ENCODE measurements at places on chromosomes 7 and 10.
A peak's percentile ranks its signal among the peaks of the same experiment; 100 is the strongest.

DNA sequence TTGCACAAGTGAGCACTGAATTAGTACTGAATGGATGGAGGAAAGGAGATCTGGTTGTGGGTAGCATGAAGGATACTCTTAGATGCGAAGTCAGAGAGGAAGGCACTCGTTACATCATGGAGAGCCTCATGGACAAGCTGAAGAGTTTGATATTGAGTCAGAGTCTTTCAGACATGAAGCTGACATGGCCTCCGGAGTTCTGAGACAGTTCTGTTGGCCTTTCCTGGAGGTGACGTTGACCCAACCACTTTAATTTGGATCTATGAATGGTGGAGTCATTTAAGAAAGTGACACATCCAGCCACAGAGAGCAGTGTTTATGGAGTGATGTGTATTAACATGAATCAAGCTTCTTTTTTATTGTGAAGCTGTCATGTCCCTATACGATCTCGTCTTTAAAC is 286.3 kb upstream of the CDC14C start:
- no peak for DNase-seq

DNA sequence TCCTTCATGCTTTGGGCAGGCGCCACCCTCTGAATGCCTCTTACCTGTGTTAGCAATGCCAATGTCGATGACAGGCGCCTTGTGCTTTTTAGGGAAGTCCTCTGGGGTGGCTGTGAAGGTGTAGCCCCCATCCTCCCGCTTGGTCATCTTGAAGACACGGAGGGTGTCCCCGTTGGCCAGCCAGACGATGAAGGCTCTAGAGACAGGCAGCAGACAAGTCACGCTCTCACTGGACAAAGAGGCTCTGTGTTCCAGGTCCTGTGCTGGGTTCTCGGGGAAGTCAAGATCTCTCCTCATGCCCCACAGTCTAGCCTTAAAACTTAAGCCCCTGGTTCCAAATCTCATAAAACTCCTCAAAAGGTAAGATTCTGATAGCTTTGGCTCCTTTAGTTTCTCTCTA is 5.1 kb downstream of the TBL2 start:
- no peak for DNase-seq

- DNase-seq = no peak
Observed at GRCh38 chr7:132239422-132239994, 336.8 kb downstream of the PLXNA4 start.

DNA sequence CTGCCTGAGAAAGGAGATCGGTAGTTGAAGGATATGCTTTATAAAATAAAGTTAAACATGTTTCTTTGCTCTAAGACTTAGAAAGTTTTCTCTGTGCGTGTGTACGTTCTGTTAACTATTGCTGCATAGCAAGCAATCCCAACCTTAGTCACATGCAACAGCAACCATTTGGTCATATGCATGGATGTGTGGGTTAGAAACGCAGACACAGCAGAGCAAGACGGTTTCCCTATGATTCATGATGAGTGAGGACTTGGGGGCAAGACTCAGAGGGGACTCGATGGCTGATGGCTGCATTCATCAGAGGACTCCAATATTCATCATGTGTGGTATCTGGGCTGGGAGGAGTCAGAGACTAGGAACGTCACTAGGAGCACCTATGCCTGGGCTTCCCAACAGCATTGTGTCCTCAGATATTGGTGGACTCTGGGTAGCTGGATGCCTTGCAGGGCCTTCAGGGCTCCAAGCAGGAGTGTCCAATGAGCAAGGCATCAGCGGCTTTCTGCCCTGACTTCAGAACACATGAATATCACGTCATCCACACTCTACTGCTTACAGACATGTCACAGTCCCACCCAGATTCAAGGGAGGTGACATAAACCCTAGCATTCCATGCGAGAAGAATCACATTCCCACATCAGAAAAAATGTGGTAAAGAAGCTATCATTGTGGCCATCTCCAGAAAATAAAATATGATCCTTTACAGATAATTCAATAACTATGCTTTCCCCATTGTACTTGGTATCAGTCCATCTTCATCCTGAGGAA is 731.2 kb downstream of the TNS3 start:
- peak; percentile 77 for DNase-seq

DNA sequence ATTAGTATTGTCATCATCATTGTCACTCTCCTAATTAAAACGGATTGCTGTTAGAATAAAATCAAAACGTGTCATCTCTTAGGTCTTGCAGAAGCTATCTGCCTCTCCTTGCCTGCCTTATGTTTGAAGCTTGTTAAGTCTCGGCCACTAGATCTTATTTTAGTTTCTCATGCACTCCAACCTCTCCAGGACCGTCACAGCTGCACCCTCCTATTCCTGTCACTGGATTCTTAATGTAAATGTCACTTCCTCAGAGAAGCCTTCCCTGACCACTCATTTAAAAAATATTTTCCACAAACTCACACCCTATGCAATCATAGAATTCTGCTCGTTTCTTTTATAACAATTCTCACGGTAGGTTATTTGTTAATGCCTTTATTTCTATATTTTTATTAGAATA is 103.9 kb upstream of the DKK1 start:
- no peak for DNase-seq

GRCh38 chr10:33657154-33657908 is 322.9 kb upstream of the NRP1 start:
- peak; percentile 75 for DNase-seq

DNA sequence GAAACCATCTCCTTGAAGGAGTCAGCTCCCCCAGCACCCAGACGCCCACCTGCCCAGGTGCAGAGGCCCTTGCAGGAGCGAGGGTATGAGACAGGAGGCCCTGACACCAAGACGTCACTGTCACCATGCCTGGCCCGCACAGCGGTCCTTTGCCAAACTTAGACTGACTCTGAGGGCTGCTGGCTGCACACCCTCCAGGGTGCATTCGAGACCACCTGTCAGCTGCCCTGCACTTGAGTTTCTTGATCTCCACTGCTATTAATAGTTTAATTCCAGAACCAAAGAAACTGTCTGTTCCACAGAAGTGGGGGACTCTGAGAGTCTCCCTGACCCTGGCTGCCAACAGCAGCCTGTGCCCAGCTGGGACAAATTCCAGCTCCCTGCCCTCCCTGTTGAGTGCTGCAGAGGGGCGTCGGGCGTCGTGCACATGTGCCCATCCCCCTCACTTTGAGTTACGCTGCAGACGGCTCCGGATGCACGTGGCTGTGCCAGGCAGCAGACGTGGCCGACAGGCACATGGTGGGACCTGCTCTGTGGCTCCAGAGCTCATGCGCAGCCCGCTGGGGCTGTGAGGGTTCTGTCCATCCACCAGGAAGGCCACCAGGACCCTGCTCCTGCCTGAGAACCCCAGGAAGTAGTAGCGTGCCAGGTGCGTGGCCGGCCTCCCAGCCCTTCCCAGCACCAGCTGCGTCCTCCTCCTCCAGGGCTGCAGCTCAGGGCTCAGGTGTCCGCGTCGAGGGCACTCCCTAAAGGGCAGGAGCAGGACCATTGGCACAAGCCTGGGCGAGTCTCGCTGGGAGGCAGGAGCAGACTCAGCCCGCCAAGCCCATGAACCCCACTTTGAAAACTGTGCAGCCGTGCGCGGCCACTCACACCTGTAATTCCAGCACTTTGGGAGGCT is 24.8 kb downstream of the ELFN1 start:
- no peak for DNase-seq

GRCh38 chr10:6014241-6014761 is 37.0 kb upstream of the IL15RA start:
- DNase-seq = peak; percentile 28

- no peak for DNase-seq
Observed at GRCh38 chr7:135647755-135648154, 14.6 kb upstream of the STMP1 start.

- no peak for DNase-seq
Observed at GRCh38 chr10:60994128-60994527, 50.1 kb upstream of the RHOBTB1 start.

DNA sequence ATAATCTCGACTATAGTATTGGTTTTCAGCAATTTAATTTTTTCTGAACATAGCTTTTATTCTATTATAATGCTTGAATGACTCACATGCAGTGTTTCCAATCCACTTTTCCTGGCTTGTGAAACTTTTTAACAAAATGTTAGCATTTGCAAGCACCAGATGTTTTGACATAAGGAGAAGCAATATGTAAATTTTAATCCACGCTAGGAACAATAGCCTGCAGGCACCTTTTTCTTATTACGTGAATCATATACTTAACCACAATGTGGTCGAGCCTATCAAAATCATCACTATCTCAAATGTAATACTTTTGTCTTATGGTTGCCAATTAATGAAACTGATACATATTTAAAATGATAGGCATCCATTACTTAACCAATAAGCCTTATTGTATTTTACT is 97.1 kb downstream of the TFEC start:
- DNase-seq = peak; percentile 67

DNA sequence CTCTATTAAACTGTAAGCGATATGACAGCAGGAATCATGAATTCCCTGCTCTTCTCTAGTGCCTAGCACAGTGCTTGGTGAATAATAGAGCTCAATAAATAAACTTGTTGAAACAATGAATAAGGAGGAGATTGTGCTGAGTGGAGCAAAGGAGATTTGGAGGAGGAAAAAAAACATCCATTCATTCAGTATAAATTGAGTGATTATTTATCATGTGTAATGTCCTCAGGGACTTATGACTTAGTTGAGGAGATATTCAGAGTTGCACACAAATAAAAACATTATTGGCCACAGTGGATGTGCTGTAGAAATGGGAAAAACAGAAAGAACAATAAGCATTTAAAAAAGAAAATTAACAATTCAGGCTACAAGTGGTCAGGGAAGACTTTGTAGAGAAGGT is 125.7 kb downstream of the FOXP2 start:
- DNase-seq = no peak

GRCh38 chr10:60883187-60883586 is 60.8 kb downstream of the RHOBTB1 start:
- peak; percentile 29 for DNase-seq

- peak; percentile 96 for DNase-seq
Observed at GRCh38 chr10:63114031-63114814, 18.9 kb upstream of the NRBF2 start.

DNA sequence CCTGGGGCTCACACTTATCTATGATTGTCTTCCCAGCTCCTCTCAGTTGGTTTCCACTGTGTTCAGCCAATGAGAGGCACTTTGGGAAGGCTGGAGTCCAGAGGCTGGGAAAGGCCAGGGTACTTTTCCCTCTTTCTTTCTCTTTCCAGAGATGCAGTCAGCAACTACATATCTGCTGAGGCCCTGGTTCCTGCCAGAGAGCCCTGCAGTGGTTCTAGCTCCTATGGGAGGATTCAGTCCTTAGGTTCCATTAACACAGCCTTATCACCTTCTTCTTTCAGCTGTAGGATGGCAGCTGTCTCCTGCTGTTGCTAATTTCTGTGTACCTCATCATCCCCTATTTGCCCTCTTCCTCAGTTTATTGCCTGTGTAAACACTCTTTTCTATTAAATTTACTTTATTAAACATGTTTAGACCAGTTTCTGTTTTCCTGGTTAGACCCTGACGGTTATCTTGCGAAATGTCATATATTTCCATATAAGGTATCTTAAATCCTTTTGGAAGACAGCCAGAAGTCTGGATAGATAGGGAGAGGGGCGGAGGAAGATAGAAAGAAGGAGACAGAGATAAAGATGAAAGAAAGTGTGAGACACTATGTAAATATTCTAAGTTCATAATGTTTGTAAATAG is 100.3 kb downstream of the HGF start:
- no peak for DNase-seq

- peak; percentile 79 for DNase-seq
Observed at GRCh38 chr10:71270301-71271220, 48.5 kb upstream of the SLC29A3 start.

DNA sequence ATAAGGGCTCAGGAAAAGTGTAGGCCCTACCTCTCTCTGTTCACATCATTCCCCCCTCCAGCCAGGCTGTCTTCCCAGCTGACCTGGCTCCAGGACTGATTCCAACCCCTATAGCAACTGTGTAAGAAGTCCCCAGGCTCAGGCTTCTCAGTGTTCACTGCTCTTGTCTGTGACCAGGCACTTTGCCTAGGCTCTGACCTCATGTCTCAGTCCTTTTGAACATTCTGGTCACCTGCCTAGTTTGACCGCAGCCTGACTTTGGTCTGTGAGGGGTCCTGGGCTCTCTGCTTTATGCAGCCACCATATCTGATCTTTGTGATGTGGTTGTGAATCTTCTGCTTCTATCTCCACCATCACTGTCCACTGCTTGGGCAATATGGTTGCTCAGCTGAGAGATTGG is 24.5 kb downstream of the HIF1AN start:
- no peak for DNase-seq

GRCh38 chr10:49280001-49280408 is 19.0 kb upstream of the C10orf71 start:
- peak; percentile 71 for DNase-seq

GRCh38 chr7:7739204-7740036 is 21.0 kb upstream of the RPA3 start:
- no peak for DNase-seq

Data from fibroblast of upper back skin (primary cell).